ENCODE measurements at places on chromosomes 1 and 21.
A peak's percentile ranks its signal among the peaks of the same experiment; 100 is the strongest.

- DNase-seq: peak; percentile 81
These were observed 402.5 kb downstream of the PTPRC start for GRCh38 chr1:199041173-199041914.

DNA sequence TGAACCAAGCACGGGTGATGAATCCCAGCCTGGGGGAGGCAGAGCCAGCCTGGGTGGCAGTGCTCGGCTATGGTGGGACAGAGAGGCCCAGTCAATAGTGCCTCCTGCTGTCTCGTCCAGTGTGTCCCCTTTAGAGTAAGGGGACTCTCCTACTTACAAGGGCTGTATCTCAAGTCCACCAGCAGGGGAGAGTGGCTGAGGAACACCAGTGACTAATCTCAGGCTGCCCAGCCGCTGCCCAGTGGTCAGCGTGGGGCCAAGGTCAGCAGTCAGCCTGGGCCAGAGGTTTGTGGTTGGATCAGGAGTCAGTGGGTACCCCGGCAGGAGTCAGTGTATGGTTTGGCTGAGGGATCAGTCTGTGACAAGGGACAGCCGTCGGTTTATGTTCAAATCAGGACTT, 109.2 kb upstream of the RUNX3 start:
- no peak for DNase-seq

GRCh38 chr1:171985639-171986038, 144.3 kb downstream of the DNM3 start:
- peak; percentile 37 for DNase-seq

GRCh38 chr1:242870966-242871365, 346.5 kb upstream of the PLD5 start:
- no peak for DNase-seq

DNA sequence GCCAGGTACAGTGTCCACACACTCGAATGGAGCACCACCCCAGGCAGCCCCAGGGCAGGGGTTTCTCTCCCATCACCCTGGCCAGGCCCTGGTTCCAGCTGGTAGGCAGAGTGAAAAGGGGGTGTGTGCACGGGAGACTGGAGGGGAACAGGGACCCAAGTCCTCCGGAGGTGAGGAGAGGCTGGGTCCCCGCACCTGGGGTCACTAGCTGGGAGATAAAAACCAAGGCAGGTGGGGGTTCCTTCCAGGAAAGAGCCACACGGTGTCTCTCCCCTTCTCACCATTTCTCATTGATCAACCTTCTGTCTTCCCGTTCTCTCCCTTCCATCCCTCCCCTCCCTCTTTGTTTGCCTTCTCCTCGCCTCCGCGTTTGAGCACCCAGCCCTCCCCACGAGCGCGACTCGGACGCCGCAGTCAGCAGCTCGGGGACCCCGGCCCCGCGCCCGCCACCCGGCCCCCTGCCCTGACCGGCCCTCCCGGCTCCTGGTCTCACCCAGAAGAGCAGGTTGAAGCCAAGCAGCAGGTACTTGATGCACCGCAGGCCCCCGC, 358 bp downstream of the TSPAN2 start:
- no peak for DNase-seq

All from GM12865 (cell line).